ENCODE measurements at places on chromosomes 3 and 15. TPM values are rescaled to one million over a fixed set of nuclear protein-coding genes. Genes with fewer than 3 reads are reported as not detected.

Gene COL6A5
- total RNA-seq, result 0.32 TPM

Gene COL8A1
- total RNA-seq, result 2.7 TPM

Gene MCTP2
- total RNA-seq, result 0.19 TPM

Gene CDC25A
- total RNA-seq, result 29.5 TPM

Gene EPHA6
- not detected for total RNA-seq

Gene ALS2CL
- total RNA-seq, result 0.20 TPM

- no peak overlapping the region for H3K4me3 ChIP-seq
- H3K27ac ChIP-seq, result no peak overlapping the region
- H3K4me1 ChIP-seq, result no peaks in the 10 kb centered on the region
- no peaks in the 10 kb centered on the region for H3K27me3 ChIP-seq
- DNase-seq, result no peak
- H3K36me3 ChIP-seq, result no peaks in the 10 kb centered on the region
Measured at GRCh38 chr3:96449803-96450202, 364.6 kb upstream of the EPHA6 start.

GRCh38 chr3:164879201-164879600 is 199.1 kb downstream of the SI start:
- no peak overlapping the region for H3K4me3 ChIP-seq
- no peaks in the 10 kb centered on the region for H3K36me3 ChIP-seq
- DNase-seq, result no peak

DNA sequence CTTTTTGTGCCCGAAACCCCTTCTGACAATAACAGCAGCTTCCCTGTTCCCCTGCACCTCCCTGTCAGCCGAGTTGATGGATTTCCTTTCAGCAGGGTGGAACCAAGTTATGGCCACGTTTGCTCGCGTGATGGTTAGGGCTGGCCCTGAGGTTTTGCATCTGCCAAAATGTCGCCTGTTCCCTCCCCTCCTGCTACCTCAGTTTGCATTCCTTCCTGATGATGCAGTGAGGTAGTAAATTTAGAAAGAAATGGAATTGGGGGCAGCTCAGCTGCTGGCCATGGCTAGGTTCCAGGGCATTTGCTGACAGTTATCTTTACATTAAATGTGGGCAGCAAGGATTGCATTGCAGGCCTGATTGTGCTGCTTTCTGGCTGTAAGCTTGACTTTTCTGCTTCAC is 13.2 kb downstream of the LIMD1 start:
- no peak overlapping the region for H3K4me3 ChIP-seq
- H3K4me1 ChIP-seq, result no peaks in the 10 kb centered on the region
- H3K36me3 ChIP-seq, result no peaks in the 10 kb centered on the region
- no peak for DNase-seq

DNA sequence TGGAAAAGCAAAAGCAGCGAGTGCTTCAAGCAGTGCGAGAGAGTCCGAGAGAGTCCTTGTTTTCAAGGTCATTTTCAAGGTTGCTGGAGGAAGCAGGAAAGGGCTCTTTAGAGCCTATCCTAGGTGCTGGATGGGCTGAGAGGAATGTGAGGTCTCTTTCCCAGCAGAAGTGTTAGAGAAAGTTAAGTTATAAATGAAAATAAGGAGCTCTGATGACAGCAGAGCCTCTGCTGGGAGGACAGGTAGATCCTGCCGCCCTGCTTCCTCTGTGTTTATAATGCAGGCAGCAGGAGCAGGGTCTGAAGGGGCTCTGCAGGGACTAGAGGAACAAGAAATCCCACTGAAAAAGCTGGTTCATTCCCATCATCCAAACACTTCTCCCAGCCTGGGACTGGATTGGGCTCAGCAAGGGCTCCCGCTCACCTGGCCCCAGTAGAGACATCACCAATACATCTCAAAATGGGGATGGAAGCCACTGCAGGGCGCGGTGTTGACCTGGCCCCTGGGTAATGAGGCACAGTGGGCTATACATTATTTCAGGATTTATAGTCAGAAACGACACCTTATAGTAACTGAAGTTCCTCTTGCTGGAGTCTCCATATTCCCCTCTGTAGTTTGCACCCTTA is 41.5 kb upstream of the RAB6B start:
- no peak for DNase-seq
- no peak overlapping the region for H3K4me3 ChIP-seq
- no peaks in the 10 kb centered on the region for H3K36me3 ChIP-seq
- no peak overlapping the region for H3K27ac ChIP-seq
- no peaks in the 10 kb centered on the region for H3K4me1 ChIP-seq

- no peaks in the 10 kb centered on the region for H3K36me3 ChIP-seq
- H3K4me3 ChIP-seq, result no peak overlapping the region
- DNase-seq, result no peak
- no peak overlapping the region for H3K27ac ChIP-seq
- H3K4me1 ChIP-seq, result no peaks in the 10 kb centered on the region
- no peaks in the 10 kb centered on the region for H3K27me3 ChIP-seq
Measured at GRCh38 chr15:76075046-76075445, 15.3 kb downstream of the TMEM266 start.

GRCh38 chr15:68154923-68155559 is 50.1 kb downstream of the CALML4 start:
- no peak overlapping the region for H3K27ac ChIP-seq
- peak; percentile 79 for DNase-seq
- H3K27me3 ChIP-seq, result no peaks in the 10 kb centered on the region
- no peaks in the 10 kb centered on the region for H3K4me1 ChIP-seq
- no peak overlapping the region for H3K4me3 ChIP-seq

GRCh38 chr3:99624496-99625236 is 13.7 kb upstream of the COL8A1 start:
- DNase-seq, result no peak
- H3K27ac ChIP-seq, result no peak overlapping the region
- no peaks in the 10 kb centered on the region for H3K27me3 ChIP-seq
- H3K36me3 ChIP-seq, result no peaks in the 10 kb centered on the region
- no peak overlapping the region for H3K4me3 ChIP-seq
- no peaks in the 10 kb centered on the region for H3K4me1 ChIP-seq

DNA sequence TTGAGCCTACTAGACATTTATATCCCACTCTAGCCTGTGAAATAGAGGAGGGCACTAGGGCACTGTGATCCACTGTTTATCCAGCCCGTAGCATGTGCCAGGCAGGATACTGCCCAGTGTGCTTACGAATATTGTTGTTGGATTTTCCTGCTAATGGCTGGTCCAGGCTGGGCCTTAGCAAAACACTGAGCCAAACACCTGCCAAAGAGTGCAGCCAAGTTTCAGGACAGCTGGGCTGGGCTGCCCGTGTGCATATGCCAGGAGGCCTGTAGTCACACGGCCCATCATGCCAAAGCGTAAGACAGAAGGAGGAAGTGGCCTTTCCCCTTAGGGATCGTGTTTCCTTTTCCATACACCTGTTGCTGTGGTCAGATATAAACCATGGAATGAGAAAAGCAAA is 54.5 kb upstream of the ABHD10 start:
- H3K36me3 ChIP-seq, result no peaks in the 10 kb centered on the region
- peaks cover 35% of the 10 kb centered on the region for H3K4me1 ChIP-seq
- no peaks in the 10 kb centered on the region for H3K27me3 ChIP-seq
